ENCODE measurements at places on chromosomes 6 and 20. TPM values are rescaled to one million over a fixed set of nuclear protein-coding genes. Genes with fewer than 3 reads are reported as not detected.

DNA sequence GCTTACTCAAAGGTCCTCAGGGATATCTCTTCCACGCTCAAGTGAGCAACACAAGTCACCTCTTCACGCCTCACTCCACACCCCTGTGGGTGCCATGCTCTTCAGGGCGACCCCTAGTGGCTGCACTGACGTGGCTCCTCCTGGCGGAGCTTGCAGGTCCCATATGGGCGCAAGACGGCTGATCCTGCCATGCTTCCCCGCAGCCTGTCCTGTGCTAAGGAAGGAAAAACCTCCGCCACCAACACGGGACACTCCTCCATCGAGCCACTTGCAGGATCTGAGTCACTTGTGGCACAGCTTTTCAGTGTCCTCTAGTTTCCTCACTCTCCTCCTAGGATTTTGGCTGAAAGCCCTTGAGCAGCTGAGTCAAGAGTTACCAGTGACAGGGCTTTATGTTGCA lies 90.7 kb downstream of the KHDC1L start:
- DNase-seq: no peak

GRCh38 chr20:4247898-4248858 lies 232.8 kb upstream of the RNF24 start:
- DNase-seq: no peak

DNA sequence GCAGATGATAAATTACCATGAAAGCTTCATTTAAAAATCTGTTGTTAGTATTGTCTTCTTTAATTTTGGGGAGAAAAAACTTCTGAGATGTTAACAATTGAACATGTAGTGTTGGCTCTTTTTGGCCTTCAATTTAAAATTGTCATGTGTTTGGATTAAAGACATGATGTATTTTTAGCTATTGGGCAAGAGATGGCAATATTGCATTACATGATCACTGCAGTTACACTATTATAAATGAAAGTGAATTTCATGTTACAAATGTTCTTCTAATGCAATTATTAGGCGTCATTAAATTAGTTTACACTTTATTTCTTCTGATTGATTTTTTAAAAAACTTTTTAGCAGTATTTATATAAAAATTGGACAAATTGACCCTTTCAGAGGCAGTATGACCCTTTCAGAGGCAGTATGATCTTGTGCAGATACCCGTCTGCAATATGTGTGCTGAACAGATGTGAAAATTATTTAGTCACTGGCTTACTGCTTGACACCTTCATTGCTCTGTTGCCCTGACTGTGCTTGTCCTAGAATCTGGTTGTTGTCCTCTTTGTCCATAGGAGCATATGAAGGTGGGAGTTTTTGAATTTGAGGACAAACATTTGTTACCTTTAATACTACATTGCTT lies 25.8 kb downstream of the CDKAL1 start:
- no peak for DNase-seq

GRCh38 chr6:5361396-5361795 lies 100.1 kb downstream of the FARS2 start:
- DNase-seq: no peak

DNA sequence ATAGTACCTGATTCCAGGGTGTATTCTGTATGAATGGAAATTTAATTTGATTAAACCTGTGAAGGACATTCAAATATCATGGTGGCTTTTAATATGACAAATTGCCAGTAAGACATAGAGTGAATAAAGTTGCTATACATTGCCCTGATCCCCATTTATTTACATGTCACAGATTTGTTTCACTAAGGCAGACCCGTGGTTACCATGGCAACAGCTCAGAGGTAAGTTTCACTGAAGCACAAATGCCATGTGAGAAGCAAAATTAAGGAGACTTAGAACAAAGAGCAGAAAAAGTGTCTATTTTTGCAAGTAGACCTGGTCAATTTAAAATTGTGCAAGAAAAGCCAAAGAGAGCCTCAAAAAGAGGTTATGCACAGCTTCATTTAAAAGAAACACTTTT lies 63.7 kb downstream of the PXDC1 start:
- DNase-seq: no peak

DNA sequence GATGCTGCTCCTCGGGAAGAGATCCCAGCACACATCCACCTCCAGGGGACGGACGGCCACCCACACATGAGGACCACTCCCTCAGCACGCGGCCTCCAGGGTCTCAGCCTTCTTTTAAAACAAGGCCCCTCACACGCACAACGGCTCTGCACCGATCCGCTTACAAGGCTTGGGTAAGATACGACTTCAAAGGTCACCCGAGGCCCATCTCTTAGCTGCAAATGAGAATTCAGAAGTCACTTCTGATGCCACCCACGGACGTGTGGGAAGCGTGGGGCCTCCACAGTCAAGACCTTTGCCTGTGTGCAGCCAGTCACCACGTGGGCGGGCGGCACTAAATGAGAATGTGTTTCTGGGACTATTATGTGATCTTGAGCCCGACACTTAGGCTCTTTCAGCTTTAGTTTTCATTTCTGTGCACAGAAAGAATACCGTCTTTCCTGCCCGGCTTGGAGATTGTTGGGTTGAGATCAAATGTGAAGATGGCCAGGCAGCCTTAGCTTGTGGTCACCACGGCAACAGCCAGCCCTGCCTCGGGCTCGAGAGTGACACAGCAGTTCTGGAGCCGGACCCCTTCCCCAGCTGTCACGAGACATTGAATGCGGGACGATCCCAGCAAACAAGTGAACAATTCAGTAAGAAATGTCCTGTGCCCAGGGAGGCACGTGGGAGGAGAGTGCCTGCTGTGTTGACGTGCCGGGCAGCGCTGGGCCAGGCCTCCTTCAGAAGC lies 91.6 kb downstream of the RAMACL start:
- DNase-seq: no peak

DNA sequence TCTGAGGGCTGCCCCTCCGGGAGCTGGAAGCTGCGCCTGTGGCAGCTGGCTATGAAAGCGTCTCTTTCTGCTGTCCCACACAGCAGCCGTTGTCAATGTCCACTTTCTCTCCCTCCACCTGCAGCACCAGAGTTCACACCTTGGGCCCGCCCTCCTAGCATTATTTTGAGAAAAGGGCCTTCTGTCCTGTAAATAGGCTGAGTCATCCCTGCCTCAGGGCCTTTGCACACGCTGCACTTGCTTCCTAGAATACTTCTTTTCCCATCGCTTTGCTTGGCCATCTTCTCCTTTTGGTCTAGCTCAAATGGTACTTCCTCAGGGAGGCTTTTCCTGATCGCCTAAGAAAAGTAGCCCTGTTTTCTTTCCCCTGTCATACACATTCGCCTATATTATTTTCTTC lies 69.3 kb upstream of the ZNFX1 start:
- no peak for DNase-seq

GRCh38 chr6:150697515-150697914 lies 97.8 kb downstream of the PLEKHG1 start:
- DNase-seq: no peak

DNA sequence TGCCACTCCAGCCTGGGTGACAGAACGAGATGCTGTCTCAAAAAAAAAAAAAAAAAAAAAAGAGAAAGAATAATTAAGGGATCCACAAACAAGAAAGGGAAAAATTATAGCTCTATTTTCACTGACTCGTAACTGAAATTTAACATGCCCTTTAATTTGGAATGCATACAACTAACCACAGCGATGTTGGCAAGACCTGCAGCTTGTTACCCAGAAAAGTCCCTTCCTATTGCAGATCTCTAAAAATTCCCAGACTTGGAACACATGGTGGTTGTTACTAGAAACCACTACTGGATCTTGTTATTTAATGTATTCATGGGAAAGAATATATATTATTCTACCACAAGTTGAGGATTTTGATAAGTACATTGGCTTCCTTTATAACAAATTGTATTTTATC lies 27.8 kb upstream of the SMIM28 start:
- DNase-seq: no peak

DNA sequence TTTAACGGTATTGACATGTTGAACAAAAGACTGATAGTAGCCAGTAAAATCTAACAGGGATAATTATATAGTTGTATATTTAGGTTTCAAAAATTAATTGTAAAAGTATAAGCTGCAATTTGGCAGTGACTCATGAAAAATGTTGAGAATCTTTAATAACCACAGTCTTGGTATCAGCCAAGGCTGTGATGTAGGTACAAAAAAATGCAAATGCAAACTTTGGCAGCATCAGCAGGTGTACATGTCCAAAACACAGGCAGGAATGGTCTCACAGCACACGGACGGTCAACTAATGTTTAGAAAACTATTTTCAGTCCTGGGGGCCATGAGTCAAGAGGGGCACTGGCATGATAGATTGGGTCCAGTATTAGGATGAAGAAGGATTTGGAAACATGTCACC lies 58.5 kb upstream of the BEND3 start:
- no peak for DNase-seq

GRCh38 chr6:69791065-69791471 lies 5.7 kb downstream of the LMBRD1 start:
- DNase-seq: no peak

GRCh38 chr6:9007027-9007426 lies 571.7 kb upstream of the SLC35B3 start:
- DNase-seq: no peak

DNA sequence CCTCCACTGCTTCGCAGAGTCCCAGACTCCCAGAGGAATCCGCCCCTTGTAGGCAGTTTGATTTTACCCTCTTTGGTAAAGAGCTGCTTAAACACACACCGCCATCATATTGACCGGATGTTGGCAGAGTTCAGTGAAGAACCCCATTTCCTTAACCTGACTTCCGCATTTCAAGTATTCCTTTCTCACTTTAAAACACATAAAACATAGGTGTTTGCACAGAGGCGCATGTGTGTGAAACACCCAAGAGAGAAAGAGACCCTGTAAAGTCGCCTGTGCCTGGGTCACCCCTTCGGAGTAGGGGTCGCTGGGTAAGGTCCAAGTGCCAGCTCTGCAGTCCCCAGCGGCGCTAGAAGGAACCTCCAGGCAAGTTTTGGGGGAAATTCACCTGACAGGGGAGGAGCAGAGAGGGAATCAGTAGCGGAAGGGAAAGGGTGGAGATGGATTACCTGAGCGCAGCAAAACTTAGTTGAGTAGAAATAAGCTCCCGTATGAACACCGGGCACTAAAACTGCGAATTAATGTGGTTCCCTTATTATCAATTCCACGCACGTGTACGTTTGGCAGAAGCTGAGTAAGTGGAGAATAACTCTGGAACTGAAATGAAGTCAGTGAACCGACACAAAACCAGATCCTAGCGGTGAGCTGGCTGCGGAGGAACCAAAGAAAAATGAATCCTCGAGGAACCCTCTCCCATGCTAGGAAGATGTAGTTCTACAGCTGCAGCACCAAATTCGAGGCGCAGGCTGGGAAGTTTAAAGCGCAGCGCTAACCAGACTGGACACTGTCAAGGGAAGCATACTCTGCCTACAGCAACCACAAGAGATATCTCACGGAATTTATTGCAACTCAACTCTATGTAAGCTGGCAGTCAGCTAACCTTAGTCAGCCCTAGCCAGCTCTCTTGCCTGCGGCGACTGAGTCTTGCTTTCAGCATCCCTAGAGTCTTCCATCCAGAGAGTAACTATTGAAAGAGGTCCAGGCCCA lies 3.5 kb upstream of the HTR1B start:
- DNase-seq: no peak

- no peak for DNase-seq
Measured at GRCh38 chr6:106811088-106811686, 163.3 kb downstream of the CD24 start.

GRCh38 chr6:154921482-154921881 lies 73.6 kb upstream of the TIAM2 start:
- no peak for DNase-seq

- no peak for DNase-seq
Measured at GRCh38 chr20:56371977-56372376, 13.2 kb downstream of the FAM210B start.

DNA sequence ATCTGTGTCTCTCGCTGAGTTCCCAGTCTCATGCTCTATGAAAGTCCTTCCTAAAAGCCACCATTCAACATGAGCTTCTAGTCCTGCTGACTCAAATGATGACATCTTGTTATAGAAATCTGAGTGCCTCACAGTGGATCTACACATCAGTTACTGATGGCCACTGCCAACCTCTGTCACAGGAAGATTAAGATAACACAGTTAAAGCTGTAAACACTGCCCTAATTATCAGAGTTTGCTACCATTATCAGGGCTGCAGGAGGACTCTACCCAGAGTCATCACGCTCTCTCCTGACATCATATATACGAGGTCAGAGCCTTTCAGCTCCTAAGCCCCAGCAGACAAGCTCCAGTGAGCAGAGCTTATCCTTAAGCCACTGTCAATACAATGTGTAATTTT lies 63.2 kb downstream of the HIVEP2 start:
- DNase-seq: no peak

DNA sequence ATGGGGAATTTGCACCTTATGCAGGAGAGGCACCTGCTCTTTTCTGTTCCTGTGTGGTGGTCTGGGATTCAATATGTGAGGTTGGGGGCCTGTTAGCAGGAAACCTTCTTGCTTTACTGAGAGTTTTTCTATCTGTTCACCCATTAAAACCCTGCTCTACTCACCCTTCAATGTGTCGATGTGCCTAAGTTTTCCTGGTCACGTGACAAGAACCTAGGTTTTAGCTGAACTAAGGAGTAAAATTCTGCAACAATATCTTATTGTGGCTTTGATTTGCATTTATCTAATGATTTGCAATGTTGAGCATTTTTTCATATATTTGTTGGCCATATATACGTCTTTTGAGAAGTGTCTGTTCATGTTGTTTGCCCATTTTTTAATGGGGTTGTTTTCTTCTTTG lies 979.9 kb downstream of the HACE1 start:
- no peak for DNase-seq

DEFB125 gene
- polyA plus RNA-seq: not detected

RBPJL gene
- polyA plus RNA-seq: not detected

SPEF1 gene
- 2.7 TPM for polyA plus RNA-seq

KIFC1 gene
- polyA plus RNA-seq: 49.1 TPM

HLA-DQB1 gene
- 6.8 TPM for polyA plus RNA-seq

STXBP5 gene
- polyA plus RNA-seq: 13.7 TPM

DEFB124 gene
- polyA plus RNA-seq: not detected

C6orf58 gene
- 1.4 TPM for polyA plus RNA-seq

PLN gene
- polyA plus RNA-seq: 6.7 TPM

MEP1A gene
- polyA plus RNA-seq: not detected

PRRT1 gene
- polyA plus RNA-seq: 2.5 TPM

GATA5 gene
- 7.3 TPM for polyA plus RNA-seq

AKAP12 gene
- polyA plus RNA-seq: 127 TPM

F13A1 gene
- 11.4 TPM for polyA plus RNA-seq
